ENCODE measurements at places on chromosomes 13 and 19.

GRCh38 chr19:41570179-41570578, 5.8 kb upstream of the CEACAM21 start:
- DNase-seq, result no peak

- no peak for DNase-seq
These were observed 17.9 kb downstream of the SLAIN1 start for GRCh38 chr13:77715233-77715891.

GRCh38 chr13:51811046-51811445, 7.1 kb upstream of the DHRS12 start:
- no peak for DNase-seq

DNA sequence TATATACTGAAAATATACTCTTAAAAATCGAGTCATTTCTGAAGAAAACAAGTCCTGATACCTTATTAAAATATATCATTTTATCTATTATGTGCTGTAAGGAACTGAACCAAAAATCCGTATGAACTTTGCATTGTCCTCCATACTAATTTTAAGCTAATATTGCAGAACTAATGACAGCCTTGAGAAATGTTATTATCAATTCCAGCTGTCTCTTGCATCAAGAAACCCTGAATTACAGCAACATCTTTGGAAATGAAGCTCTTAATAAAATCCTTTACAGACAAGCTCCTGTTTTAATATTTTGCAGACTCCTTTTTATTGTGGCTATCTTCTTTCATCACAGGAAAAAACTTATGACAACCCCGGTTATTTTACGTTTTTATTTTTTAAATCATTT, 1335.3 kb downstream of the EFNB2 start:
- DNase-seq, result no peak

DNA sequence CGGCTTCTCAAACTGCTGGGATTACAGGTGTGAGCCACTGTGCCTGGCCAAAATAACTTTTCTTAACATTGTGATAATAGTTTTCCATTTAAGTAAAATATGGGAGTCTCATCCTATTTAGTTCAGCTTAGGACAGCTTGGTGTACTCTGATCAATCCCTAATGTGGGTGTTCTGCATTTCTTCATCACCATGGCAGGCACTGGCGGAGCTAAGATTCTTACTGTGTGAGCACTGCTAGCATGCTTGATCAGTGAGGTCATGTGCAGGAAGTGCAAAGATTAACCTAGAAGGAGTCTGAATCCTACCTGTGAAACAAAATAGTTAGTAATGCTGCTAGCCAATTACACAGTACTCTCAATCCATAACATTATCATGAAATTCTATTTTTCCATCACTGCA, 1684.2 kb upstream of the SLC10A2 start:
- DNase-seq, result no peak

DNA sequence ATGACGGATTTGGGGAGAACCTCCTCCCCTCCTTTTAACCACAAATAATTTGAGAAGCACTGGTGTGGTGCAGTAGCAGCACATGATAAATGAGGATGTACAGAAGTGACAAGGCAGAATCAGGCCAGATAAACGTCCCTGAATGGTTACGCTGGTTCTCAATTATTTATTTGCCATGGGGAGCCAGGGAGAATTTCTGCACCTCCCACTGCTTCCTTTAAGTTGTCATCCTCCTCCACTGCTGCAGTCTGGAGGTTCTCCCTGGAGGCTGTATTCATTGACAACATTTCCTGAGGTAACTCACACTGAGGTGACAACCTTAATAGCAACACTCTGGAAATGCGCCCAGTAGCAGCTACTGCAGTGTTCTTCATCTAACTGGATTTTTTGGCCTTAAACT, 308.9 kb upstream of the SLITRK1 start:
- no peak for DNase-seq

DNA sequence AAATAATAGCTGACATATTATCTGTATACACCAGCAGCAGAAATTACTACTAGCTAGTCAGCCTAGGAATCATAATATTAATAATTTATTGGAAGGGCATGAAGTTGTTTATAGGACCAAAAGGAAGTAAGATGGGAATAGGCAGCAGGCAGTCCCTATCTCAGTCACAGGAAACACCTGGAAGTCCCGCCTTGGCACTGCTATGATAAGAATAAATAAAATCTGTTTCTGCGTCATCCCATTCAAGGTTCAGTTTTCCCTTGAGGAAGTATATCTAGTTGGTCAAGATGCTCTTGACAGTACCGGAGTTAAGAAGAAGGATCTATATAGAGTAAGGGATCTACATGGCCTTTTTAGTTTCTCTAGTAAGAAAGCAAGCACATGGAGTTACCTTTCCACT, 830.8 kb downstream of the DIAPH3 start:
- DNase-seq, result no peak

- no peak for DNase-seq
These were observed 20.2 kb upstream of the CEACAM6 start for GRCh38 chr19:41735071-41735600.

DNA sequence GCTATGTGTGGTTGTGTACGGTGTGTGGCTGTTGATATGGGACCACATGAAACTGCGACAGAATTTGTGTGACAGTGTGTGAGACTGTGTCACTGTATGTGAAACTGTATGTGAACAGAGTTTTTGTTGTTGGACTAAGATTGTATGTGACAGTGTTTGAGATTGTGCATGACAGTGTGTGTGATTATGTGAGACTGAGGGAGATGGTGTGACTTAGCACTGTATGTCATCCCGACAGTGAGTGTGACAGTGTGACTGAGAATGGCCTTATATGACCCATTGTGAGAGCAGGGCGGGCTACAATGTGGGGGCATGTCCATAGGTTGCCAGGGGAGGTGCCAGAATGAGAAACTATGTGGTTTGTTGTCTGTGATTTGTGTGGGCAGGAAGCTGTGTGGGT, 930 bp downstream of the ZNF583 start:
- DNase-seq, result no peak
